ENCODE measurements at places on chromosomes 12 and 14. TPM values are rescaled to one million over a fixed set of nuclear protein-coding genes. Genes with fewer than 3 reads are reported as not detected.

DNA sequence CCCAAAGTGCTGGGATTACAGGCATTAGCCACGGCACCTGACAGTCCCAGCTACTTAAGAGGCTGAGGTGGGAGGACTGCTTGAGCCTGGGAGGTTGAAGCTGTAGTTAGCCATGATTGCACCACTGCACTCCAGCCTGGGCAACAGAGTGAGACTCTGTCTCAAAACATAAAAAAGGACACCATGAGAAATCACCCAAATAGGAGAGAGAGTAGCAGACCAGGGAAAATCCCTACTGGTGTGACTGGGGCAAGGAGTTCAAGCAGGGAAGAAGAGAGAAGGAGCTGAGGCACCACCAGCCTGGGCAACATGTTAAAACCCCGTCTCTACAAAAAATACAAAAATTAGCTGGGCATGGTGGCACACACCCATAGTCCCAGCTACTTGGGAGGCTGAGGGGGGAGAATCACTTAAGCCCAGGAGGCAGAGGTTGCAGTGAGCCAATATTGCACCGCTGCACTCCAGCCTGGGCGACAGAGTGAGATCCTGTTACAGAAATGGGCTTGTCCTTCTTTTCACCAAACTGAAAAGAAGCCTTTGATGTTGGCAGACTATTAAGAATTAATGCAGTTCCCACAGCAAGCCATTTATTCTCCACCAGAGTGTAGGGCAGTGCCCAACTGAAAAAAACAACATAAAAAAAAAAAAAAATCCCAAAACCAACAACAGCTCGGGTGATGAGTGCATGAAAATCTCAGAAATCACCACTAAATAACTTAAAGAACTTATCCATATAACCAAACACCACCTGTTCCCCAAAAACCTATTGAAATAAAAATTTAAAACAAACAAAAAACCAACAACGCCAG lies 4.5 kb upstream of the SRSF9 start:
- no peak for DNase-seq

DNA sequence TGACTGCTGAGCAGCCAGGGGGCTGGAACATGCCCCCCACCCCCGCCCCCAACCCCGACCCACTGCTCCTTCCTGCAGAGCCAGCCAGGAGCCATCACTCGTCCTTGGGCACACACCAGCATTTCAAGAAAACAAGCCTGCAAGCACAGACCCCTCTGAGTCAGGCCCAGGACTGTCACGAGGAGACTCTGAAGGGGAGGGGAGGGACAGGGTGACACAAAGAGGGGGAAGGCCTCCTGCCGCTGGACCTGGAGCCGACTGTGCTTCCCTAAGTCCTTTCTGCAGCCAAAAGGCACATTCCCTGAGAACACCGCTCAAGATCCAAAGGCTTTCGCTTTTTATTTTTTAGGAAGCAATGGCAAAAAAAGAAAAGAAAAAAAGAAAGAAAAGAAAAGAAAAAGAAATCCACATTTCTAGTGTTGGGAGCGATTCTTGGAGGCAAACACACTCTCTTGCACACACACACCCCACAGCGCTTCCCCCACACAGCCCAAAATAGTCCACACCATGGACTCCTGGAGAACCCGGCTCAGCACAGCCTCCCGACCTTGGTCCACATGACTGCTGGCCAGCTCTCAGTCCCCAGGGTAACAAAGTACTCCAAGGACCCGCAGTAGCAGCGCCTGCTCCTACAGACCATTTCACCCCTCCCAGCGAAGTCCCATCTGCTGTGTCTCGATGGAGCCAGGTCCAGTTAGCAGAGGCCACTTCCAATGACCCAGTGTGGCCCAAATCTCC lies 101.7 kb downstream of the DPF3 start:
- peak; percentile 9 for DNase-seq

DNA sequence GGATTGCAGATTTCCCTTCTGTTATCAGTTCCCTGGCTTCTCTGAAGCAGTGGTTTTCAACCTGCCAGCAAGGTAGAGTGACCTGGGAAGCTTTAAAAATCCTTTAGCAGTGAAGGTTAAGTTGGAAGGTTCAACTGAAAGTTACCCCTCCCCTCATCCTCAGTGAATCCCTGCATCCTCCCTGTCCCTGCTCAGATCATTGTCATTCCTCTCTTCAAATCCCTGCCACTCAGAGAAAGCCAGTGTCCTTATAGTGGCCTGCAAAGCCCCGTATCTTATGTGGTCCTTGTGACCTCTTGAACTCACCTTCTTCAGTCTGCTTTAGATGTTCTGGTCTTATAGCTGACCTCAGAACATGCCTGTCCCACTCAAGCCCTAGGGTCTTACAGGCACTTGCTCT lies 53.6 kb downstream of the PPM1A start:
- no peak for DNase-seq

- DNase-seq: no peak
These were observed 6.0 kb downstream of the PSMB11 start for GRCh38 chr14:23047751-23048693.

DNA sequence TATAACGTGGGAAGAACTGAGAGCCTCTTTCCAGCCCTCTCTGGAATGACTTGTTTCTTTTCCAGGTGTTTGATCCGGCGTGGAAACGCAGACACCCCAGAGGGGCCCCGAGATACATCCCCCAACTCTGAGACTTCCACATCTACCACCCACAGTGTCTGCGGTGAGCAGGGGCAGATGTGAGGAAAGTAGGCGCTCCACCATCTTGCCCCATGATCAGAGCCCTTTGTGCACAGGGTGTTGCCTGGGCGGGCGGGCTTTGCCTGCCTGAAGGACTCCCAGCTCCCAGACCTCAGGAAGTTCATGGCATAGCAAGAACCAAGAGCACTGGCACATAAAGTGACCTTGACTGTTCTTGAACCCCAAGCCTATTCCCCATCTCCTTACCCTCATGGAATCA lies 2.8 kb downstream of the CARMIL3 start:
- no peak for DNase-seq

GRCh38 chr14:95817271-95817670 lies 59.4 kb upstream of the TUNAR start:
- DNase-seq: no peak

DNA sequence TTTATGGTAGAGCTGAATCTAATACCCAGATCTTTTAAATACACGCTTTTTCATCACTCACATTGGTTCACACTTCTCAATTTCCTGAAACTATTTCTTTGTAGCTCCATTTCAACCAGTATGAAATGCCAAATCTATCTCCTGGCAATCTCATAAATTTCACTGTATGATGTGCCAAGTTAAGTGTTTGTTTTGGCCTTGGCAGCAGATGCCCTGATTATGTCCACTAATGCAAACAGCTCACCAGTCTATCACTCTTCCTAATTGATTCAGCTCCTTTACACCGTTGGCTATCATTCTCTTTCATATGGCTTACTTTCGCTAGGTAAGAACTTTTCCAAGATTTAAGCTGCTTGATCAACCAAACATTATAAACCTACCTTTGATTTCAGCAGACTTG lies 58.6 kb downstream of the ZFC3H1 start:
- no peak for DNase-seq

CISTR gene
- total RNA-seq: not detected

Data from fibroblast of villous mesenchyme (primary cell).